ENCODE measurements at places on chromosomes 12 and 14.
A peak's percentile ranks its signal among the peaks of the same experiment; 100 is the strongest.

- DNase-seq, result no peak
Measured at GRCh38 chr12:89492883-89493282, 31.7 kb downstream of the GALNT4 start.

DNA sequence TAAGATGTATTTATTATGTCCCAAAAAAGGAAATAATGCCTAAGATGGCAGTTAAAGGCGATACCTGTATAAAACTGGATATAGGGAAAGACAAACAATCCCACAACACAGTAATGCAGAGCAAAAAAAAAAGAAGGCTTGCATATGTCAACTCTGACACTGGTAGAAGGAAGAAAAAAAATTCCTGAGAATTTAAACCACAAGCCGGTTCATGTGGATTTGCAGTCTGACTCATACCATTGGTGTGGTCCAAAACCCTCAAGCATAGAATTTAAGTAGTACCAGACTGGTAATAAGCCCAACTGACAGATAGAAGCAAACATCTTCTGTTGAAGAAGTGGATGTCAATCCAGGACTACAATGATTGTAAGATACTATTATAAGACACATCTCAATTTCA lies 7.2 kb downstream of the DNAI7 start:
- DNase-seq, result no peak

GRCh38 chr12:15049461-15050153 lies 76.8 kb downstream of the PDE6H start:
- DNase-seq, result no peak

DNA sequence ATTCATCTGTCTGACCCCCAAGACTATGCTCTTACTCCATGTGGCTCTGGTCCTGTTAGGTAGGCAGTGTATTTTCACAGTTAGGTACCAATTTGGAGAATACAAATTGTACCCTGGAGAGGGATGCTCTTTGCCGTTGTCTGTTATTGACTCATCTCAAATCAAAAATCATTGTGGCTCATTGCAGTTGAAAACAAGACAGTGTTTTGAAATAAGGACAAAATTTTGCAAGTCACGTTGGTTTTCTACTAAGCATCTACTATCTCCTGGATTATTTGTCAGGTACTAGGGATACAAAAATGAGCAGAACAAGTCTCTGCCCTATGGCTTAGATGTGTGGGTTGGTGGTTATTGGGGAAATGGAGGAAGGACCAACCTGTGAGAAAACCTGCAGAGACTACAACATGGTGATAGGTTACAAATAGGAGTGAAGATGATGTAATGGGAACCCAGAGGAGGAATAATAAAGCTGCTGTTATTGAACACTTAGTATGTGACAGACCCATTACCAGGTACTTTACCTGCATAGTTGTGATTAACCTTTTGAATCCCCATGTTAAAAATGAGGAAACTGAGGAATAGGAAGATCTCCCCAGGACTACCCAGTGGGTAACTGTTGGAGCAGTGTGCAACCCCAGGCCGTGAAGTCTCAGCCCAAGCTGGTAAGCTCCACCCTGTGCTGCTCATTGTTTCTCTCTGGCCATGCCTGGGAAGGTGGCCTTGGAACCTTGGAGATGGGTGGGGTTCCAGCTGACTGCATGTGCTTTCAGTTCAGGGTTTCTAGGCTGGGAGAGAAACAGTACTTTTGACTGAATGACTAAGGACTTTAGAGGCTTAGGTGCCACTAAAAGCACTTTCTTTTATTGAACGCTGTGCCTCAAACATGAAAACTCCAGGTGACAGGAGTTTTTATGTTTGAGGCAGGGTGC lies 72.9 kb upstream of the SRSF5 start:
- peak; percentile 49 for DNase-seq

GRCh38 chr14:68384335-68384734 lies 408.5 kb downstream of the ZFP36L1 start:
- no peak for DNase-seq

DNA sequence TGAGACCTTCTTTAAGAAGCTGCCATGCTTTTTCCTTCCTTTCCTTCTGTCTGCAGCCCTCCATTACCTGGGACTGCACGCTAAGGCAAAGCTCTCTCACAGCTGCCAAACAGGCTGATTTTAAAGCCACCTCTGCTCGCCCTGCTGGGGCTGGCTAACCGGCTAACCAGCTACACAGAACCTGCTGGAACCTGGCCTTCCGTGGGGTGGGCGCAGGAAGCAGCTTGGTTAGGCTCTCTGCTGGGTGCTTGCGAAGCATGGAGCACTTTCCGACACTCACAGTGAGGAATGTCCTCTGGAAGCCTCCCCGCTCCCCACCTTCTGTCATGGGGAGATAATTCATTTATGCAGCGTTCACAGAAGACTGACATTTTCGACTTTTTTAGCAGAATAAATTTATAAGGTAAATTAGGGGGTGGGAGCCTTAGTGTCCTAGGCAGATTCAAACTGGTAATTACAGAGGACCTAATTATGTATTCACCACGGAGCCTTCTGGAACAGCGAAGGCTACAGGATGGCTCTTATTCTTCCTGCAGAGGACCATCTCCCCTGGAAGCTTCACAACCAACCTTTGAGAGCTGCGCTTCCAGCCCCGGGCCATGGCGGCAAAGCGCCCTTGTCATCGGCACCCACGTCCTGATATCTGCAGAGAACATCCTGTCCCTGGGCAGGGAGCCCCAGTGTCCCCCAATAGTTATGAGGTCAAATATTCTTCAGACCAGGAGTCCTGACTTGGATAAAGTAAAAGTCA lies 12.4 kb upstream of the BCL11B start:
- DNase-seq, result no peak

- no peak for DNase-seq
Measured at GRCh38 chr12:77599782-77600467, 230.8 kb upstream of the NAV3 start.

GRCh38 chr12:49882248-49882850 lies 21.4 kb downstream of the FAIM2 start:
- DNase-seq, result no peak

- no peak for DNase-seq
Measured at GRCh38 chr12:65925626-65926025, 101.3 kb downstream of the HMGA2 start.

Measured in NCI-H187 (cell line).